Activated gamma-delta T cell treated with anti-CD3 and anti-CD28 coated beads, Interleukin-2, amount 50 U/mL, for 16 hours (primary cell): ENCODE measurements at places on chromosomes 12 and 14.

GRCh38 chr14:95065411-95065810 lies 91.9 kb downstream of the DICER1 start:
- no peak for DNase-seq

DNA sequence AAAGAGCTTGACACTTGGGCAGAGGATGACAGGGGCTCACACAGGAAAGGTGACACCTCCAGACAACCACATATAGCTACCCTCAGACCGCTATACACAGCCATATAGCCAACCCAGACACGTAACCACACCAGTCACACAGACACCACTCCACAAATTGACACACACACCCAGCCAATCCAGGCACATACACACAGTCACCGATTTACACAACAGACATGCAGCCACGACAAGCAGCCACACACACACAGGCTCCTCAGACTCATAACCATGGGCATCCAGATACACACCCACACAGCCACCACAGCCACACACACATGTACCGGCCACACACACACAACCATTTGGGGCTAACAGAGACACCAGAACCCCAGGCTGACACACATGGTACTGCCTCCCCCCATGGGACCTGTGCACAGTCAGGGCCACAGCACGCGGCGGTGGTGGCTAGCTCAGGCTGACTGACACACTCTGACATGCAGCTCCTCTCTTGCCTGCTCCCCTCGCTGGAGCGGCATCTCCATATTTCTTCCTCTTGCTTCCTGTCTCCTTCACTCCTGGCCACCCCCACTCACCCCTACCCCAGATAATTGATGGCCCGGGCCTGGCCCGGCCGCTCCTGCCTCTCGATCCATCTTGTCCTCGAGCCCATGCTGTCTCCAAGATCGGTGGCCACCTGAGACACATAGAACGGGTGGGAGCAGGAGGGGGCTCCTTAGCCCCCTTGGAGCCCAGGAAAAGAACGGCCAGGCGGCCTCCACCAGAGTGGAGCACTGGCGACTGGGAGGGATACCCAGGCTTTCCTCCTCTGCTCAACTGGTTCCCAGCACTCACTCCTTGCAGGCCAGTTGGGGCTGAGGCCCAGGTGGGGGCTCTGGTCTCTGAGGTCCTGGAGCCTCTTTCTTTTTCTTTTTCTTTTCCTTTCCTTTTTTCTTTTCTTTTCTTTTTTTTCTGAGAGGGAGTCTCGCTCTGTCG lies 6.0 kb upstream of the SHMT2 start:
- DNase-seq: peak; percentile 56

GRCh38 chr12:4472046-4472445 lies 26.4 kb upstream of the FGF6 start:
- no peak for DNase-seq

DNA sequence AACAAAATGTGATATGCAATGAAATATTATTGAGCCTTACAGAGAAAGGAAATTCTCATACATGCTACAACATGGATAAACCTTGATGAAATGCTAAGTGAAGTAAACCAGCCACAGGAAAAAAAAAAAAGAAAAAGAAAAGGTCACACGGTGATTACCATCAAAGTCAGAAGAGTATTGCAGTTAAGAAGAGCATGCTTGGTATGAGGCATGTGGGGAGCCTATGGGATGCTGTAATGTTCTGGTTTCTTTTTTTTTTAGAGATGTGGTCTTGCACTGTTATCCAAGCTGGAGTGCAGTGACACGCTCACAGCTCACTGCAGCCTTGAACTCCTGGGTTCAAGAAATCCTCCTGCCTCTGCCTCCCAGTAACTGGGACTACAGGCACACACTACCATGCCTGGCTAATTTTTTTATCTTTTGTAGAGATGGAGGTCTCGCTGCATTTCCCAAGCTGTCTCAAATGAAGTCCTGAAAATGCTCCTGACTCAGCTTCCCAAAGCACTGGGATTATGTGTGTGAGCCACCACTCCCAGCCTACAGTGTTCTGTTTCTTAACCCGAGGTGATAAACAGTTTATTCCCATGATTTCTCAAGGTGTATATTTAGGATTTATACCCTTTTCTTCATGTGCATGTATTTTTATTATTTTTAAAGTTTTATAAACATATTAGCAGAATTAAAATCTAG lies 96.2 kb downstream of the SEC23A start:
- no peak for DNase-seq

GRCh38 chr14:23562822-23563472 lies 4.6 kb downstream of the AP1G2 start:
- DNase-seq: peak; percentile 43

DNA sequence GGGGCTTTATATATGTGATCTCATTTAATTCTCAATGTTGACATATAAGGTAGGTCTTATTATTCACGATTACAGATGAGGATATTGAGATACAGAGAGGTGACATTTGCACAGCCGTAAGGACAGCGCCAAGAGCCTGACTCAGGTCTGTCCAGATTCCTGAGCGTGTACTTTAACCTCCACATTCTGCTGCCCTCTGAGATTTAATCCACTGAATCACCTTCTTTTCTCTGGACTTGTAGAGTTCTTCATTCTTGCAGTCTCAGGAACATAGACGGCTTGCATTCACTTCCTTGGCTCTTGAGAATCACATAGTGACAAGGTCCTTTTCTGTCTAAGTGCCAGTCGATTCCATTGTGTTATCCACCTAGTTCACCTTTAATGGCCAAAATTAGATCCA lies 141.0 kb upstream of the ARHGAP5 start:
- DNase-seq: no peak

DNA sequence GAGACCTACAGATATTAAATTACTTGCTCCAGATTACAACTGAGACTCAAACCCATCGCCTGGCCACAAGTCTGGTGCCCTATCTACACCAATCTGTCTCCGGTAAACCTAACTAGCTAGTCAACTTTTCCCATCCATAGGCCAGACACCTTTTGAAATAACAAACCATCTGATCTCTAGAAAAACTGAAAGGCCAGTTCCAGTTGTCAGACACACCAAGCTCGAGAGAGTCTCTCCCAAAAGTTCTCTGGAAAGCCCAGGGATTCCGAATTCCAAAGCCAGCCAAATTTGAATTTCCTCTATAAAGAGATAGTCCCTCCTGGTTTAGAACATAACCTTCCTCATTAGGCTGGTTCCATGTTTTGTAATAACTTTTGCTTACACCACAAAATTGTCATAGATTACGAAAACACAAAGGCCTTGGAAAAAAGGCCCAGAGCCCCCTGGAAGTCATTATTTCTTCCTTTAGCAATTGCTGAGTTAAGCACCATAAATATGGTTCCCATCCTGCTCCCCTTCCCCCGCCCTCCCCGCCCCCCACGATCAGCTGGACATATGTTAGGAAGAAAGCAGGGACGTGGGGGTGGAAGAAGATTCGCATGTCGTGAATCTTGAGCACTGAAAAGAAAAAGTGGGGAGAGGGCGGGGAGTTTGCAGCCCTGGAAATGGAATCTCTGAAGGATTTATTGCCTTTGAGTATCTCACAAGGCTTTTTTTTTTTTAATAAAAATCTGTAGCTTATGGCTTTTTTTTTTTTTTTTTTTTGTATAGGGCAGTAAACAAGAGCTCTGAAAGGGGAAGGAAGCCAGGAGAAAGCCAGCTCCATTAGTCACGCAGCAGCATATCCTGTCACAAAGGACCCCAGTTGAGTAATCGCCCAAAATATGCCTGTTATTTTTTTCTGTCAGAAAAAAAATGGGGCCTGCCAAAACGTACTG lies 110.4 kb downstream of the ZFP36L1 start:
- DNase-seq: no peak

- DNase-seq: no peak
Observed at GRCh38 chr14:63663428-63664341, 22.0 kb upstream of the WDR89 start.

GRCh38 chr14:99150236-99150635 lies 121.8 kb downstream of the BCL11B start:
- DNase-seq: no peak

- DNase-seq: no peak
Observed at GRCh38 chr14:75267141-75267721, 11.4 kb upstream of the FOS start.

DNA sequence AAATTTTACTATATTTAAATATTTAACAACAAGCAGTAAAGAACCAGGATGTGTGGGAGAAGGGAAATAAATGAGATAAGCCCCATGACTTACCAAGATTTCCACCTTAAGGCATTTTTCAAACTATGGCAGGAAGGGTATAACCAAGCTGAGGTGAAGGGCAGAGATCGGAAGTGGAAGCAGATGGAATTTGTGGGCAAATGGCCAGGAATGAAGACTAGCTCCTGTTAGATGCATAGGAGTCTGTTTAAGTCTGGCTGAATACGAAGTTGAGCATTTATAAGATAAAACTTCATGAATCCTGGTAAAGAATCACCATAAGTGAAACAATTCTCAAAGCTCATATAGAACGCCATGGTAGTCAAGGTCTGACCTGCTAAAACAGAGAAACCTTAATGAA lies 163.5 kb downstream of the DIO2 start:
- no peak for DNase-seq

DNA sequence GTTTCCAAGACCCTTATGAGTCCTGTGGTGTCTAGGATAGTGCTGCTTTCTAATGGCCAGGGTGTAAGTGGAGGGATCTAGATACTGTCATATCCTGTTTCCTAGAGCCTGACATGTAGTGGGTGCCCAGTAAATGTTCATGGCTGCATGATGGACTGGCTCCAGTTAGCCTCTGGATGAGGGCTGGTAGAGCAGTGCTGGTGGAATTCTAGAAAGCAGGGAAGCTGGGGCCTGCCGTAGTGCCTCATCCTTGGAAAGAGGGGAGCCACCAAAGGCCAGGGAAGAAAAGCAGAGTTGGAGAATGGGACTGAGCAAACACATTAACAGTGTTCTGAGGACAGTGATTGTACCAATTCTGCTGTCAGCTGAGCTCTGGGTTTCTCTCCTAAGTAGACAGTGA lies 637 bp downstream of the GZMB start:
- no peak for DNase-seq

- DNase-seq: no peak
Observed at GRCh38 chr14:50855558-50855957, 16.3 kb upstream of the ABHD12B start.

DNA sequence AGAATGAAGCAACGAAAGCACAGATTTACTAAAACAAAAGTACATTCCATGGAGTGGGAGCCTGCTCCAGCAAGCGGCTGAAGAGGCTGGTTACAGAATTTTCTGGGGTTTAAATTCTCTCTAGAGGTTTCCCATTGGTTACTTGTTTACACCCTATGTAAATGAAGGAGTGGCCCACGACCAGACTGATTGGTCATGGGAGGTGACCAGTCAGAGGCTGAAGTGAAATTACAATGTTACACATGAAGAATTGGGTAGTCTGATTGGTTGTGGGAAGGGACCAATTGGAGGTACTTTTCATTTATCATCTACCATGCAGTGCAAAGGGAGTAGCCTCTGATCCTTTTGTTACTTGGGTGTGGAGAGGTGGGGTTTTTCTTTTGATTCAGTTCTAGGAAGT lies 36.2 kb upstream of the APPL2 start:
- no peak for DNase-seq

- no peak for DNase-seq
Observed at GRCh38 chr12:4240161-4240783, 33.3 kb upstream of the CCND2 start.

DNA sequence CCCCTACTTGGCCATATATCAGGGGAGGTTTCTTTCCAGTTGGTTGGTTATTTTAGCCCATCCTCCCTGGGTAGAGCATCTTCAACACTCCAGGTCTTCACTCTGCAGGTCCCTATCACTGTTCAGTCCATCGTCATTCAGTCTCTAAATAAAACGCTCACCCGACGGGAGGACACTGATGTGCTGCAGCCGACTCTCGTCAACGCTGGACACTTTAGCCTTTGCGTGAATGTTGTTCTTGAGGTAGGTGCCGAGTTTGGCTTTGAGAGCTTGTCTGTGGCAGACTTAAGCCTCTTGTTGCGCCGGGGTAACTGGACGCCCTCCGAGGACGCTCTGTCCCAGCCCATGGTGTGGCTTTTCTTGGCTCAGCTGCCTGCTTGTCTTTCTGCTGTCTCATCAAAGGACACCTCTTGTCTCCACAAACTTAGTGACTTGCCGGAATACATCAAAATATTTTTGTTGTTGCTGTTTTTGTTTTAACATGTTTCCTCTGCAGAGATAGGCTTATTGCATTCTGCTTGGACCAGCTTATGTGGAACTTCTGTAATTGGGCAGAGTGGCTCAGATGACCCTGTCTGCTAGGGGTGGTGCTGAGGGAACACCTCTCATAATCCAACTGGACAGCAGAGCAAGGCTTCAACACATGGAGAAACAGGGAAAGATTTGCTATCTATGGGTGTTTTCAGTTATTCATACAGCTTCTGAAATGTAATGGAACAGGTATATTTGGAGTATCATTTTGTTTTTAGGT lies 26.5 kb downstream of the TCTN1 start:
- DNase-seq: no peak

DNA sequence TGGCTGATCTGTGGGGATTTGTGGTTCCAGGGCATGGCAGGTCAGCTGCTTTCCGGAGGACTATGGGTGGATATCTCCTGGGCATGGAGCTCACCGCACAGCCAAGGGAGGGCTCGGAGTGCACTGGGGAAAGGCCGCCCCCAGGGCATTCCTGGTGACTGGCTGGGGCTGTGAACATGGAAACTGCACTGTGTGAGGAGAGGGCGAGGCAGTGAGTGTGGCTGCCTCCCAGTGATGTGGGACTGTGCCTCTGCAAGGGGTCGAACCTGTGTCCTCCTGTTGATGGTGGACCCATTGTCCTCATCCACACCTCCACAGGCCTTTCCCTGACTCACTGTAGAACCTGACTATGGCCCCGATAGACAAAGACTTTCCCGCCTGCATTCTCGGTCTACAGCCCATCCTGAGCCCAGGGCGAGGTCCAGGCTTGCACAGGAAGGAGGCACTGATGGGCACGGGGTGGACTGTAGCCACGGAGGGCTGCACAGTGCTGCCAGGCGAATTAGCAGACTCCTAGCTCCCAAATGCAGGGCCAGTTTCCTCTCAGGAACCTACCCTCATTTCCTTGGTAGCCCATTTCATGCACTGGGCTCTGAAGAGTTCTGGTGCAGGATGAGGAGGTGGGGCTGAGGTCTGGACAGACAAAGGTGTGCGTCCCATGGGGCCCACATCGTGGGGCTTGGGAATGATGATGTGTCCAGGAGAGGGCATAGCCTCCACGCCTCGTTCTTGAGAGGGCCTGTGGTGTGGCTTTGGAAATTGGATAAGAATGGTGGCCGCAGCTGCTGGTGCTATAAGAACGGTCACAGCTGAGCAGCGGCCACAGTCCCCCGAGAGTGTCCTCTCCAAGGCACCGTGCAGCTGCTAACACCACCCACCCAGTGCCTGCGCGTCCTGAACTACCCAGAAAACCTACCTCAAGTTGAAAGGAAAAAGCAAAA lies 415.1 kb downstream of the TMEM121 start:
- DNase-seq: no peak
